Aorta (tissue), 5 donors: ENCODE measurements at places on chromosomes 13 and 19. TPM values are rescaled to one million over a fixed set of nuclear protein-coding genes. Genes with fewer than 3 reads are reported as not detected.

IQCN gene
- 8.1 TPM for total RNA-seq

ZNF888 gene
- total RNA-seq, result 5.0 TPM

LACC1 gene
- total RNA-seq, result 9.4 TPM

FZR1 gene
- total RNA-seq, result 33.7 TPM

CEACAM1 gene
- total RNA-seq, result 5.1 TPM

C13orf46 gene
- total RNA-seq, result 2.1 TPM

OR4F17 gene
- total RNA-seq, result not detected

DNA sequence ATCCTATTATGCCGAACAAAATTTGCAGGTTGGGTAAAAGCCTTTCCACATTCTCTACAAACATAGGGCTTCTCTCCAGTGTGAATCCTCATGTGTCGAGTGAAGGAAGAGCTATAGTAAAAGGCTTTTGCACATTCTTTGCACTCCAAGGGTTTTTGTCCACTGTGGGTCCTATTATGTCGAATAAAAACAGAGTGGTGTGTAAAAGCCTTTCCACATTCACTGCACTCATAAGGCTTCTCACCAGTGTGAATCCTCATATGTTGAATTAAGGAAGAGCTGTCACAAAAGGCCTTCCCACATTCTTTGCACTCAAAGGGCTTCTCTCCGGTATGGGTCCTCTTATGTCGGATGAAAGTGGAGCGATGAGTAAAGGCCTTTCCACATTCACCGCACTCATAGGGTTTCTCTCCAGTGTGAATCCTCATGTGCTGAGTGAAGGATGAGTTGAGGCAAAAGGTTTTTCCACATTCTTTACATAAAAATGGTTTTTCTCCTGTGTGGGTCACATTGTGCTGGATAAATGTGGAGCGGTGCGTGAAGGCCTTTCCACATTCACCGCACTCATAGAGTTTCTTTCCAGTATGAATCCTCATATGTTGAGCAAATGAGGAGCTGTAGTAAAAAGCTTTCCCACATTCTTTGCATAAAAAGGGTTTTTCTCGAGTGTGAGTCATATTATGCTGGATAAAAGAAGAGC is 13.6 kb downstream of the ZNF599 start:
- no peaks in the 10 kb centered on the region for H3K4me1 ChIP-seq
- H3K27me3 ChIP-seq, result no peaks in the 10 kb centered on the region
- peaks cover 19% of the 10 kb centered on the region for H3K36me3 ChIP-seq
- H3K4me3 ChIP-seq, result no peak overlapping the region
- DNase-seq, result no peak

GRCh38 chr19:28037186-28037585 is 1175.8 kb downstream of the UQCRFS1 start:
- no peak overlapping the region for H3K27ac ChIP-seq
- no peaks in the 10 kb centered on the region for H3K27me3 ChIP-seq
- H3K4me1 ChIP-seq, result no peaks in the 10 kb centered on the region
- no peak overlapping the region for H3K4me3 ChIP-seq
- DNase-seq, result no peak

DNA sequence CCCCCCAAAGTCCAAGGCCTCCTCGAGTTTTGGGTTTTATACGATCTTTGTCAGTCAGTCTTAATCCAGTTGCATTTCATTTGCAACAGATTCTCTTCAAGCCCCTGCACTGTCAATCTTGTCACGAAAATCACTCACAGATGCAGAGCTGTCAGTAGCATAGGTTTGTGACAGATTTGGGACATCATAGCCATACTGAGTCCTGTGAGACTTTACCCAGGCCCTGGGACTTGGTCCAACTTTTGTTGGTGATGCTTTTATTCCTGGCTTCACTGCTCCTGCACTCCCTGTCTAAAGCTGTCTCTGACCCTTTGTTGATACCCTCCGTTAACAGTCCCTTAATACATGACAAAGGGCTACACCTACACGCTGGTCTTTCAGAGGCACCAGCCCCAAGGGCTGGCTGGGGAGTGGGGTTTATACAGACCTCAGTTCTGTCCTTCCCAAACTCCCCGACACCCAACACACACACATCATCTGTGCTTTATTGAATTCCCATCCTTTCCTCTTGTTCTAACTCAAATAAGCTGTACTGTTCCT is 36.0 kb downstream of the PABPC3 start:
- no peaks in the 10 kb centered on the region for H3K4me1 ChIP-seq
- no peak overlapping the region for H3K27ac ChIP-seq
- DNase-seq, result no peak
- no peak overlapping the region for H3K4me3 ChIP-seq
- H3K36me3 ChIP-seq, result no peaks in the 10 kb centered on the region

- no peak overlapping the region for H3K27ac ChIP-seq
- H3K27me3 ChIP-seq, result no peaks in the 10 kb centered on the region
- no peak for DNase-seq
Measured at GRCh38 chr13:28872427-28873176, 52.5 kb downstream of the MTUS2 start.

DNA sequence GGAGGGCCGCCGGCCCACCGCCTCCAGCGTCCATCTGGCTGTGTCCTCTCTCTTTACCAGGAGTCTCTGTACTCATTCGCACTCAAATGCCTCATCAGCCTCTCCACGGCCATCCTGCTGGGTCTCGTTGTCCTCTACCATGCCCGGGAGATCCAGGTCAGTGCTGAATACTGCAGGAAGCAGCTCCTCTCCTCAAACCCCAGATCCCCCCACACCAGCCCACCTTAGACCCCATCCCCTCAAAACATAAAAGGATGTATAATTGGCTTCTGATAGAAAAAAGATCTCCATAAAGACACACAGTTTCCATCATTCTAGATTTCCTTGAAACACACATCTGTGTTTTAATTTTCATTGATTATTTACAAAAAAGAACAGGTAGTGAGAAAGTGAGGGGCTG is 8.1 kb downstream of the KCNN1 start:
- no peaks in the 10 kb centered on the region for H3K27me3 ChIP-seq
- no peak overlapping the region for H3K4me3 ChIP-seq
- no peak for DNase-seq
- H3K36me3 ChIP-seq, result no peaks in the 10 kb centered on the region
- no peaks in the 10 kb centered on the region for H3K4me1 ChIP-seq

DNA sequence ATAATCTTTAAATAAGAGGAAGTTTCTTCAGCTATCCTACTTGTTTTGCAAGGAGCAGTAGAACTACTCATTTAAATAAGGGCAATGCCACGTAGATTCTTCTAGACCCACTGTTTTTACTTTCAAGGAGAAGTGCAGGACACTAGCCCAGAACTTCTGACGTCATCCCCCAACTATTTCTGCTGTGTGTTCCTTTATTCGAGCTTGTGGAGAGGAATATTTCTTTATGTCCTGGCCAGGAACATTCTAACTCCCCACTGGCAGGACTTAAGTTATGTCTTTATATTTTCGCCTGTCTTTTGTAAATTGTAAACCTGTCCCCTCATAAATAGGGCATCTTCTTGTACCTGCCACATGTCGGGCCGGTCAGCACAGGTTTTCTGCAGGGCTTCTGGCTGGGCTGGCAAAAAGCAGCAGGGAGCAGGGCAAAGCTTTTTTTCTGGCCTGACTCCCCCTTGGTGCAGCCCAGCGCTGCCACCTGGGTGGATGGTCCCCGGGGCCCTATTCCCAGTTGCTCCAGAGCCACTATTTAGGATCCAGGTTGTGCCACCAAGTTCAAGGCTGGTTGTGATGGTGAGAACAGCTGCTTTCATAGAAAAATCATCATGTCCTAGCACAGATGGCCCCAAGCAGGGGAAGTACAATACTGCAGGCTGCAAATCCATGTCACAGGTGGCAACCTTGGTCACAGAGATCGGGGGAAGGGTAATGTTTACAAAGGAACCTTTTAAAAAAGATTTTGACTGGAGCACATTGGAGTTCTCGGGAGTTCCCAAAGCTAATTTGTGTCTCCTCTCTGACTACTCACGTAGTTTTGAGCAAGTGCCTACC is 1.8 kb downstream of the MBNL2 start:
- peak overlapping the region; percentile 90 for H3K27ac ChIP-seq
- H3K36me3 ChIP-seq, result no peaks in the 10 kb centered on the region
- no peaks in the 10 kb centered on the region for H3K27me3 ChIP-seq
- no peak for DNase-seq

GRCh38 chr19:31114585-31114984 is 234.7 kb downstream of the TSHZ3 start:
- H3K4me1 ChIP-seq, result no peaks in the 10 kb centered on the region
- H3K27me3 ChIP-seq, result no peaks in the 10 kb centered on the region
- H3K4me3 ChIP-seq, result no peak overlapping the region
- no peak overlapping the region for H3K27ac ChIP-seq

- no peaks in the 10 kb centered on the region for H3K27me3 ChIP-seq
- no peak within 1 kb of the TSS for H3K27ac ChIP-seq
- peak; percentile 40 for DNase-seq
- no peaks in the 10 kb centered on the region for H3K4me1 ChIP-seq
Measured at GRCh38 chr13:113973218-113974164, at the start of gene C13orf46. TSS of gene C13orf46 (minus strand) at chr13:113974076. CDS start at chr13:113973997, 79 bp downstream.
